ENCODE measurements at places on chromosomes 6 and 20. TPM values are rescaled to one million over a fixed set of nuclear protein-coding genes. Genes with fewer than 3 reads are reported as not detected.

- DNase-seq = no peak
- no peaks in the 10 kb centered on the region for H3K4me1 ChIP-seq
- H3K27me3 ChIP-seq = no peaks in the 10 kb centered on the region
- H3K36me3 ChIP-seq = no peaks in the 10 kb centered on the region
- no peak overlapping the region for H3K4me3 ChIP-seq
Observed at GRCh38 chr6:147528511-147529145, 20.1 kb downstream of the SAMD5 start.

ADGRF1 gene
- 2.4 TPM for total RNA-seq

GRCh38 chr6:79188885-79189480 is 45.5 kb downstream of the HMGN3 start:
- DNase-seq = no peak
- H3K4me1 ChIP-seq = no peaks in the 10 kb centered on the region
- no peaks in the 10 kb centered on the region for H3K27me3 ChIP-seq
- no peaks in the 10 kb centered on the region for H3K36me3 ChIP-seq

- H3K27ac ChIP-seq = no peak overlapping the region
- DNase-seq = no peak
- H3K27me3 ChIP-seq = no peaks in the 10 kb centered on the region
- no peak overlapping the region for H3K4me3 ChIP-seq
- H3K36me3 ChIP-seq = no peaks in the 10 kb centered on the region
- no peaks in the 10 kb centered on the region for H3K4me1 ChIP-seq
Observed at GRCh38 chr6:23951691-23952090, 174.3 kb upstream of the NRSN1 start.

DNA sequence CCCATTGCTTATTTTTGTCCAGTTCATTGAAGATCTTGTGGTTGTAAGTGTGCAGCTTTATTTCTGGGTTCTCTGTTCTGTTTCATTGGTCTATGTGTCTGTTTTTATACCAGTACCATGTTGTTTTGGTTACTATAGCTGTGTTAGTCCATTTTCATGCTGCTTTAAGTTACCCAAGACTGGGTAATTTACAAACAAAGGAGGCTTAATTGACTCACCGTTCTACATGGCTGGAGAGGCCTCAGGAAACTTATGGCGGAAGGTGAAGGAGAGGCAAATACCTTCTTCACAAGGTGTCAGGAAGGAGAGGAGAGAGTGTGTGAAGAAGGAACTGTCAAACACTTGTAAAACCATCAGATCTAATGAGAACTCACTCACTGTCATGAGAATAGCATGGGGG is 29.9 kb upstream of the FERMT1 start:
- no peaks in the 10 kb centered on the region for H3K36me3 ChIP-seq
- H3K4me3 ChIP-seq = no peak overlapping the region
- no peak overlapping the region for H3K27ac ChIP-seq

TREML1 gene
- not detected for total RNA-seq

DNA sequence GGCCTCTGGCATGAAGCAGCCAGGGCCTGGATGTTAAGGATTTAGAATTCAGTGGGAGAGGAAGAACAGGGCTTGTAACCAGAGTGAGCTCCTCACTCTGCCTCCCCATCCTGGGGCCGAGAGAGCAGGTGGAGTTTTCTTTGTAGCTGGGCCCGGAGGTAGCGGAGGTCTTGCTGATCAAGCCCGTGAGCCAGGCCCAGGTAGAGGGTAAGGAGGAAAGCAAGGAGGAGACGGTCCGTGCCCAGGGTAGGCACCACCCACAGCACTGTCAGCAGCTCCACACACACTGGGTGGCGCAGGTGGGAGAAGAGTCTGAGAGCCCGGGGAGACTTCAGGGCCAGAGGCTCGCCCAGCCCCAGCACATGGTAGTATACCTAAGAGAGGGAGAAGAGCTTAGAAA is 2.1 kb upstream of the PPP1R18 start:
- DNase-seq = no peak
- no peaks in the 10 kb centered on the region for H3K27me3 ChIP-seq

PDYN gene
- 1.6 TPM for total RNA-seq

- no peaks in the 10 kb centered on the region for H3K36me3 ChIP-seq
- no peak for DNase-seq
- peaks cover 4% of the 10 kb centered on the region for H3K4me1 ChIP-seq
- H3K27me3 ChIP-seq = no peaks in the 10 kb centered on the region
- no peak overlapping the region for H3K27ac ChIP-seq
- H3K4me3 ChIP-seq = no peak overlapping the region
Observed at GRCh38 chr6:81831274-81831673, 78.8 kb upstream of the TENT5A start.

DNA sequence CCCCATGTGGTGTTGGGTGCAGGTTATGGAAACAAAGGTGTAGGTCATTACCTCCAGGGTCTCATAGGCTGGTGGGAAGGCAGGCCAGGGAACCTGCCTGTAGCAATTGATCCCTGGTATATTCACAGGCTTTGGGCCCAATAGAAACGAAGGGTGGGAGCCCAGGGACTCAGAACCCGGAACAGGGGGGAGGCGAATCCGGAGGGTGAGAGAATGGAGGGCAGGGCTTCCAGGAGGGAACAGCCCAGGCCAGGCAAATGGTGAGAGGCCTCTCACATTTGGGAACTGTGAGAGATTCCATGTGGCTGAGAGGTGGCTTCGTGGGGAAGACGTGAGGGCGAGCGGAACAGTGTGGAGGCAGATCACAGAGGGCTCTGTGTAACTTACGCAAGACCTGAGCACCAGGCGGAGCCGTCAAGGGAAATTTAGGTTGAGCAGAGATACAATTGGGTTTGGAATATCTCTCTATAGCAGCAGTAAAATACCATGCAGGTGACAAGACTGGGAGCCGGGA is 267.1 kb downstream of the ERMARD start:
- no peaks in the 10 kb centered on the region for H3K27me3 ChIP-seq
- no peak overlapping the region for H3K27ac ChIP-seq
- no peak for DNase-seq
- H3K4me3 ChIP-seq = no peak overlapping the region
- peaks cover 7% of the 10 kb centered on the region for H3K4me1 ChIP-seq

DNA sequence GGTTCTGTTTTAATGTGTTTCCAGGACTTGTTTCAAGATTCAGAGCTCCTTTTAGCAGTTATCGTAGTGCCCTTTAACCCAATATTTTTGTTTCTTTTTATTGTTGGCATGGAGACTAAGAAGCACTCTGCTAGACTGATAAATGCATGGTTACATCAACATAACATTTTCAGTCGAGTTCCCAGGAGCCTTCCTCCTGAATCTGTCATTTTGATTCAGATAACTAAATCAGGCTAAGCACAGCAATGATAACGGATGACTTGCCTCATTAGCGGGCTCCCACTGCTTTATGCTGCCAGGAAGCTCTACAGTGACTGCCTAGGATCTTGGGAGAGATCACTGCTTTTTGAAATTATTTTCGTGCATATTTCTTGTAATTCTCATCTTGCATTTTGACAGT is 772.8 kb upstream of the GJE1 start:
- H3K4me1 ChIP-seq = no peaks in the 10 kb centered on the region
- H3K27ac ChIP-seq = no peak overlapping the region
- H3K27me3 ChIP-seq = no peaks in the 10 kb centered on the region
- H3K4me3 ChIP-seq = no peak overlapping the region

TBXT gene
- 1.2 TPM for total RNA-seq

SPEF1 gene
- 9.8 TPM for total RNA-seq

Measured in testis (tissue), 5 donors.